EL (cell line): ENCODE measurements at places on chromosomes 6 and 20.

DNA sequence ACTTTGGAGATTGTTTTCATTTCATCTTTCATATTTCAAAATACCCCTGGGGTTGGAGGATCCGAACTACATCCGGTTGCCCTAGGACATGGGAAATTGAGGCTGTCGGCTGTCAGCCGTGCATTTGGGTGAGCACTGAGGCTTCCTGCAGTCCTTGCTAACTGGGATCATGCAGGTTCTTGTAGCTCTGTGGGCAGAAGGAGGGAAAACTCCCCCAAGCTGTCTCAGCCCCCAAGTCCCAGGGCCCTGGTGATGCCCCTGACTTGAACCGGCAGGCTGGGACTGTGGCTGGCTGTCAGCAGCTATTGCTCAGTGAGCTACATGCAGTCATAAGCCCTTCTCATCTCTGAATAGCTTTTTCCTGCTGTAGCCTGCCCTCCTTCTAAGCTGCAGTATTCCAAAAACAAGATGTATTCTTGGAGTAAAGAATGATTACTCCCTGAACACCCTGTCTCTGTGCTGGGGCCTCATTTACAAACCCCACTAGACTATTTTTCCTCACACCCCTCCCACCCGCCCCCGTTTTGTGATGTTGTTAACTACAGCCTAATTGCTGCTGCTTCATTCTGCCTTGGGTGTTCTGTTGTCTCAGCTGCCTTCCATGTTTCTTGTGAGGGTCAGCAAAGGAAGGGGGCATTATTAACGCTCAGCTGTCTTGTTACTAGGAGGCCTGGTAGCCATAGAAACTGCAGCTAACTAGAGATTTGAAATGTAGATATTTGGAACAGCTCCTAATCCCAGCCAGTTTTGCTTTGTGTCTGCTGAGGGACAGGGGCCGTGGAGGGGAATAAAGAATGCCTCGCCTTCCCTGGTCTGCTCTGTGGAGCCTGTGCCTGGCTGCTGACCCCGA, 18.1 kb downstream of the MTRES1 start:
- DNase-seq: no peak

DNA sequence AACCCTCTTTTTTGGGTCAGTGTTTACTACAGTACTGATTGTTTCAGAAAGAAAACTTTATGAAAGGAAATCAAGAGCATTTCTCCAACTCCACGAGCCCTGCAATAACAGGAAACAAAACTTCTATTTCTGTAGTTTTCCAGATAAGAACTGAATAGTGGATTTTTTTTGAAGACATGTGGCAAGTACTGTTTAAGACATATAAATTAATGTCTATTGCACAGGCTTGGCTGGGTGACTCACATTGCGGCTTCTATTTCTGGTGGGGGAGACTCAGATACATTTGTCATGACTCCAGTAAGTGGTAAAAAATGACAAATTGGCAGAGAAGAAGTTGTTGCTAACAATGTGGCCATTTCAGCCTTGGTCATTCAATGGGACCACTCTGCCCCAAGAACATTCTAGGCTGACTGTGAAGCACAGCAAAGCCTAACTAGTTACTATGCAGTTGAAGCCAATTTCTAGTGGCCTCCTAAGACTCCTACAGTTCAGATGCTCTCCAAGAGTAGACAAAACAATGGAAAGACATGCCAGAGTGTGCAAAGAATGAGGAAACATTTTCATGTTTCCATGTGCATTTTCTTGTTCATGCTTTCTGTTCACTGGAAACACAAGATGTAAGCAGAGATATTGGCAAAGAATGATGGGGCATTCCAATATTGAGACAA, 200.9 kb downstream of the EDN1 start:
- DNase-seq: peak; percentile 95

- no peak for DNase-seq
These were observed 14.5 kb downstream of the NPEPL1 start for GRCh38 chr20:58706975-58707681.

GRCh38 chr6:83354747-83355146, 76.1 kb downstream of the ME1 start:
- DNase-seq: no peak

DNA sequence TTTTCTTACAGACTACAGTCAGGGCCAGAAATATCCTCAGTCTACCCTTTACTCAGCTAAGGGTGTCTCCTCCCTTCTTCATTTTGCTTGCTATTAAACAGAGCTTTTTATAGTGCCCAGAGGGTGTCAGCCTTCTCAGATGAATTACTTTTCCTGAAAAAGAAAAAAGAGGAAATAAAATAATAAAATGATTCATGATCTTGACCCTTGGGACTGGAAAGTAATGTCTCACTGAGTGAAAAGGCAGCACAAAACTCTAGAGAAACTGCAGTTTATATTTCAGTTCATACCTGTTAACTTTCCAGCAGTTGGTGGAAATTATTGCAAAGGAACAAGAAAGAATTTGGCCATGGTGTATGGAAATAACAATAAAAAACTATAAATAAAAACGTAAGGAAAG, 170.6 kb downstream of the IBTK start:
- DNase-seq: peak; percentile 9

- DNase-seq: peak; percentile 87
These were observed 16.6 kb downstream of the POM121L2 start for GRCh38 chr6:27295301-27296079.

DNA sequence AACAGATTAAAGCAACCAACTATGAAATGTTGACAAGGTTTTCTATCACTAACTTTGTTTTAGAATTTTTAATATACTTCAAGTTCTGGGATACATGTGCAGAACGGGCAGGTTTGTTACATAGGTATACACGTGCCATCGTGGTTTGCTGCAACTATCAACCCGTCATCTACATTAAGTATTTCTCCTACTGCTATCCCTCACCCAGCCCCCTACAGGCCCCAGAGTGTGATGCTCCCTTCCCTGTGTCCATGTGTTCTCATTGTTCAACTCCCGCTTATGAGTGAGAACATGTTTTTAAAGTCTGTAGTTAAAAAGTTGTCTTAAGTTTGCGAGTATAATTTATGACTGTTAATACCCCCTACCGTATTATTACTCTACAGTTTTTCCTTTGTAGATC, 844.3 kb upstream of the MANEA start:
- no peak for DNase-seq

DNA sequence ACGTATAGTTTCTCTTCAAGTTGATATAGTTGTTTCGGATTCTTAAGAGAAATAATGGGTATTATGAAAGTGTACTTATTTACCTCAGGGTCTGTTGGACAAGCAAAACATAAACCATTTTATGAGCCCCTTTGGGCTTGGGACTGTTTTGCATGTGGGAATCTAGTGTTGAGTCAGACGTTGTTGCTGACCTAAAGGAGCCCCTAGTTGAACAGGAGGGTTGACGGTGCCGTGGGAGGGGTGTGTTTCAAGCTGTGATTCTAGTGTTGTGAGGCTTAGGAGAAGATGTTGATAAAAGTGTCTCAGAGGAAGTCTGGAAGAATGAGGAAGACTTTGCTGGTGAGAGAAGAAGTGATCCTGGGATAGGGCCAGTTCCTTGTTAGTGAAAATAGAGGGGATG, 140.0 kb downstream of the ARID1B start:
- DNase-seq: no peak

- DNase-seq: no peak
These were observed 24.0 kb upstream of the MLN start for GRCh38 chr6:33827546-33828451.

DNA sequence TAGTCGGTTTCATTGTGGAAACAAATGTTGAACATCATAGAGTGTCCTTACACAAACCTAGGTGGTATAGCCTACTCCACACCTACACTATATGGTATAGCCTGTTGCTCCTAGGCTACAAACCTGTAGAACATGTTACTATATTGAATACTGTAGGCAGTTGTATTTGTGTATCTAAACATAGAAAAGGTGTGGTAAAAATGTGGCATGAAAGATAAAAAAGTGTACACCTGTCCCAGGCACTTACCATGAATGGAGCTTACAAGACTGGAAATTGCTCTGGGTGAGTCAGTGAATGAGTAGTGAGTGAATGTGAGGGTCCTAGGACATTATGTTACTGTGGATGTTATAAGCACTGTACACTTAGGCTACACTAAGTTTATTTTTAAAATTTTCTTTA, 103.0 kb downstream of the ZFAND3 start:
- DNase-seq: no peak

DNA sequence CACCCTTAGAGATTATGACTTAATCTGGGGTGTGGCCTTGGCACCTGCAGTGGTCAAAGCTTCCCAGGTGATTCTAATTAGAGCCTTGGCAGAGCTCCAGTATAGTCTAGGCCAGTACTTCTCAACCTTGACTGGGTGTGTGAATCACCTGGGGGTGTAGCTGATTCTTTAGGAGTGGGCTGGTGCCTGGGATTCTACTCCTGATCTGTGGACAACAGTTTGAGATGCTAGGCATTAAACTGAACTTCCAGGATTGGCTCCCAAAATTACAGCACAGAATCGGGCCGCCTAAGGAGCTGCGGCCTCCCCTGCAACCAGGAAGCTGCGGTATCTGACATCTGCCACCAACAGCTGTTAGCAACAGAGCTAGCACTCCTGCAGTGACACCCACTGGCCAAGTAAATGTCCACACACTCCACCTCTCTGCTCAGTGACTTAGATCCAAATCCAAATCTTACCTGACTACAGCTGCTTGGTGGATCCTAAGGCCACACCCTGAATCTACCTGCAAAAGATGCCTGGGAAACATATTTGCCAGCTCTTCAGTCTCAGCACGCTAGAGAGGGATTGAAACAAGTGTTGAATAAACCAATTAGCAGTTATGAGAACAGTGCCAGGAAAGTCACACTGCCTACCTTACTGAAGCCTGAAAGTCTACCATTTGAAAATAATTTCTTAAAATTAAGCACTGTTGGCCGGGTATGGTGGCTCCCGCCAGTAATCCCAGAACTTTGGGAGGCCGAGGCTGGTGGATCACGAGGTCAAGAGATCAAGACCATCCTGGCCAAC, 126.7 kb downstream of the UNC5CL start:
- DNase-seq: no peak

GRCh38 chr20:38205001-38205400, 39.9 kb upstream of the TGM2 start:
- DNase-seq: no peak

GRCh38 chr6:32424589-32425300, 14.9 kb upstream of the HLA-DRA start:
- no peak for DNase-seq

GRCh38 chr6:38133932-38134703, 314.6 kb downstream of the ZFAND3 start:
- DNase-seq: no peak

GRCh38 chr6:53294611-53295010, 54.1 kb downstream of the ELOVL5 start:
- no peak for DNase-seq

DNA sequence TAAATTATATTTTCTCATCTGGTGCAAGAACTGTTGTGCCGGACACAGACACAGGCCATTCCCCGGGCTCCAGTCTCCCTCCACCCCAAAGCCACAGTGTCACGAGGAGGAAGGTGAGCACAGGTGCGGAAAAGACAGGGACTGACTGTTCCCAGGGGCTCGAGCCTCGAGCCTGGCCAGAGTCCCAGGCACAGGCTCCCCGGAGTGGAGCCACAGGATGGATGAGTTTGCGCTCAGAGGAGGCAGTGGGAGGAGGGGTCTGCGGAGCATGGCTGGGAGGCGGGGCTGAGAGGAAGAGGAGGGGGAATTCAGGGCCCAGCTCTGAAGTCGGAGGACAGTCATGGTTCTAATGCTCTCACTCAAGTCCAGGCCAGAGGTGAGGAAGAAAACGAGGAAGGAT, 284.8 kb downstream of the SMOC2 start:
- no peak for DNase-seq

DNA sequence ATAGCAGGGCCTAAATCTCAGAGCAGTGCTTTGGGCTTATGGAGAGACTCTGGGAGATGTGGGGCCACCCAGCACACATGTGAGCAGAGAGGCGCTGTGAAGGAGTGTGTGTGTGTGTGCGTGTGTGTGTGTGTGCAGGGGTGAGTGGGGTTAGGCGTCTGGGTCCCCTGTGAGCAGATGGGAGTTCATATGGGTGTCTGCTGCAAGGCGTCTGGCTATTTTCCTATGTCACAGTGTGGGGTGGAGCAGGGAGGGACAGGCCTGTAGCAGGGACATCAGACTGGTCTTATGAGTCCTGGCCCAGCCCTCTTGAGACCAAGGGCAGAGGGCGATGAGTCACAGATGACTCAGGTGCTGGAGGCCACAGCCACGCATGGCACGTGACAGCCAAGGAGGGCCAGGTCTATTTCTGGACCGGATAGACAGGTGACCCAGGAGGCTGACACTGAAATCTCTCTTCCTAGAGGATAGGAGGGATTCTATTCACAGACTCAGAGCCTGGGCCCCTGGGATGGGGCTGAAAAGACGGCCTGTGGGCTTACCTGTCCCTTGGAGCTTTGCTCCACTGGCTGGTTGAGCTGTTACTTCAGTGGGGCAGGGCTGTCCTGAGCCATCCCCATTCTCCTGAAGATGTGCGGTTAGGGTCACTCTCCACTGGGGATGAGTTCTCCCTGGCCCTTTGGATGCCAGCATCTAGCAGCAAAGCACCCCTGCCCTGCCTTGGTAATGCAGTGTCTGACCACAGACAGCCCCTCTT, 28.9 kb downstream of the VEGFA start:
- peak; percentile 83 for DNase-seq

- DNase-seq: peak; percentile 98
These were observed 146.0 kb upstream of the BEND6 start for GRCh38 chr6:56808871-56809359.

DNA sequence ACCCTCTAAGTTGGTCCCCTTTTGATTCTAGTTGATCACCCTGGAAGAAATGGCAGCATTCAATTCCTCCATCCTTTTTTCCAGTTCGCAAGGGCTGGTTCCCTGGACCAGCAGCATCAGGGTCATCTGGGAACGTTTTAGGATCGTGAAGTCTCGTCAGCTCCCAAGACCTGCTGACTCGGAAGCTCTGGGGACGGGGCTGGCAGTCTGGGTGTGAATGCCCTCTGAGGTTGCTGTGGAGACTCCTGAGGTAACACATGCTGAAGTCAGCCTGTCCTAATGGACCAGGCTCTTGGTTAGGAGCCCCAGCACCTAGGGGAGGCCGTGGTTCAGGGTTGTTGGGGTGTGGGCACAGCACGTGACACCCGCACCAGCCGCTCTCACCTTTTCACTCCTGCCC, 164.1 kb downstream of the SYNDIG1 start:
- no peak for DNase-seq

DNA sequence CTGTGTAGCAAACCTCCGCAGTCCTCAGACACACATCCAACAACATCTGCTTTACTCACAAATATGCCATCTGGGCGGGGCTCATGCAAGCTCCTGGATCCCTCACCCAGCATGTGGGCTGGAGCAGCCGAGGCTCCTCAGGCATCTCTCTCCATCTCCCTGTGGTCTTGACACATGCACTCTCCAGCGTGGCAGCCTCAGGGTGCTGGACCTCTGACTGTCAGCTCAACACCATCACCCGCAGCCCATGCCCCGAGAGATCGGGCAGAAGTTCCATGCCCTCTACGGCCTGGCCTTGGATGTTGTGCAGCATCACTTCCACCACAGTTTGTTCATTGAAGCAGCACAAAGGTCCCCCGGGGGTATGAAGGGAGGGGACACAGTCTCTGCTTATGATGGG, 32.6 kb upstream of the CD93 start:
- no peak for DNase-seq

- peak; percentile 89 for DNase-seq
These were observed 55.0 kb downstream of the KIF13A start for GRCh38 chr6:17932330-17932852.
